ENCODE measurements at places on chromosomes 16 and 17. TPM values are rescaled to one million over a fixed set of nuclear protein-coding genes. Genes with fewer than 3 reads are reported as not detected.

Gene EMC6
- total RNA-seq: 41.8 TPM

Gene MYH2
- not detected for total RNA-seq

Gene NPIPB2
- 8.7 TPM for total RNA-seq

Gene BAHCC1
- 0.02 TPM for total RNA-seq

Gene TBC1D3C
- total RNA-seq: not detected

DNA sequence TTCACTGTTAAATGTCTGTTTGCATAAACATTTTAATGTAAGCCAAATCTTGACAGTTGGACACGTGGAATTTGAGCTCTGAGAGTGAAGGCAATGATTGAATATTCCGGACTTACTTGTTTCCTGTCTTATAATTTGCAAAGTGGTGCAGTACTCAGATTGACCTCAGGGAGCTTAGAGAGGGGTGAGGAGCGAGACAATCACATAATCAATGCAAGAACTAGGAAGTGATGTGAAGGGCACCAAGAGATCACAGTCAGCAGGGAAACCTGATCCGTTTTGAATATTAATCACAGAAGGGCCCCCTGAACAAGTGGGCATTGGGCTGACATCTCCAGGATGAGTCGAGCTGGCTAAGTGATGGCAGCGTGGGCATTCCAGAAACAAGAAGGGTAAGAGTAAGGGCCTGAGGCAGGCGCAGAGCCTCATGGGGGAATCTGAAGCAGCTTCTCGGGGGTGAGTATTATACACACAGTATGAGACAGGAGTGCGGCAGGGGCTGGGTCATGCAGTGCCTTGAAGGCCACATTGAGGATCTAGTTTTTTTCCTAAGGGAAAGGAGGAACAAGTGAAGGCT, 26.1 kb downstream of the TEX2 start:
- no peaks in the 10 kb centered on the region for H3K27me3 ChIP-seq
- no peak overlapping the region for H3K4me3 ChIP-seq
- H3K36me3 ChIP-seq: peaks cover 12% of the 10 kb centered on the region
- DNase-seq: no peak

GRCh38 chr16:55901566-55902217, 26.5 kb upstream of the CES5A start:
- no peaks in the 10 kb centered on the region for H3K4me1 ChIP-seq
- H3K36me3 ChIP-seq: no peaks in the 10 kb centered on the region
- peaks cover 2% of the 10 kb centered on the region for H3K27me3 ChIP-seq
- no peak overlapping the region for H3K27ac ChIP-seq
- no peak overlapping the region for H3K4me3 ChIP-seq

DNA sequence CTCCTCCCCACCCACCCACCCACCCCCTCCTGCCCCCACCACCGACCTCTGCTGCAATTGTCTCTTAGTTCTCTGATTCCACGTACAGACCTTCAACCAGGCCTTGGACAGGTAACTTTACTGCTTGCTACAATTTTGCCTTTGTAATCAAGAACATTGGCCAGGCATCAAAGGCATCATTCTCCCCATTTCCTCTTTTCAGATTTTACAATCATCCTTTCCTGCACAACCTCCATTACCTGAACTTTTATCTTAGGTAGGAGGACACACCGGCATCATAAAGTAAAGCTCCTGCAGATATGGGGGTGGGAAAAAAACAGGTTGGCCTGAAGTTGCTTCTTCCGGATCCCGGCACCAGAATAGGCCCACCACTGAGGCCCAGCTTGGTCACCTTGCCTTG, 25.7 kb upstream of the SUPT4H1 start:
- no peaks in the 10 kb centered on the region for H3K36me3 ChIP-seq
- DNase-seq: no peak
- H3K4me1 ChIP-seq: peaks cover 33% of the 10 kb centered on the region
- no peak overlapping the region for H3K4me3 ChIP-seq
- no peak overlapping the region for H3K27ac ChIP-seq

GRCh38 chr16:54425681-54426552, 139.3 kb upstream of the IRX3 start:
- H3K4me3 ChIP-seq: no peak overlapping the region
- no peak overlapping the region for H3K27ac ChIP-seq
- no peak for DNase-seq
- no peaks in the 10 kb centered on the region for H3K4me1 ChIP-seq
- peaks cover 37% of the 10 kb centered on the region for H3K27me3 ChIP-seq
- H3K36me3 ChIP-seq: no peaks in the 10 kb centered on the region

DNA sequence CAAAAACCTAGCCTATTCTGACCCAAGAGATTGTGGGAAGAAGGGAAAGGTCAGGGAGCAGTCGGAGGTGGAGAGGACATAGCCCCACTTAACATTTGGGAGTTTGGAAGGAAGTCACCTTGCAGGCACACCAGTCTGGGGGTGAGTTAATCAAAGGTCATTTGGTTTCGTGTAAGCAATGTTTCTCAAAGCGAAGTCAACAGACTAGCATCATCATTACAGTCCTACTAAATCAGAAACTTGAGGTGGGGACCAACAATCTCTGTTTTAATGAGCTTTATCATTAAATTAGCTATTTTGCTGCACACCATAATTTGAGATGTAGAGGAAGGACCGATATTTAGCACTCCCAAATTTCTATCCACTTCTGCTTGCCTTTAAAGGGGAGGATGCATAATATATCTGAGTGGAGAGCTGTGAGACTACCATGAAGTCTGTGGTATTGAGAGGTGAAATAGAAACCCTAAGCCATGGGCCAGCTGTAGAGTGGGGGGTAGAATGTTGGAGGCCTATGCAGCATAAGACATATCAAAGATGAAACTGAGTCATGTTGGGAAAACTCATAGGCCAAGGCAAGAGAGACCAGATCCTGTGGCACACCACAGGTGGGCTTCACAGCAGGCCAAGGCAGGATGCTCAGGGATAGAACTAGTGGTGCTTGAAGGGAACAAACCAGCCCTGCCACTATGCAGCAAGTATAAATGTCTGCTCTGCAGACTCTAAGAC, 141.7 kb upstream of the ANKFN1 start:
- H3K27ac ChIP-seq: peak overlapping the region; percentile 41
- H3K4me1 ChIP-seq: peaks cover 19% of the 10 kb centered on the region
- H3K36me3 ChIP-seq: no peaks in the 10 kb centered on the region
- no peak overlapping the region for H3K4me3 ChIP-seq

DNA sequence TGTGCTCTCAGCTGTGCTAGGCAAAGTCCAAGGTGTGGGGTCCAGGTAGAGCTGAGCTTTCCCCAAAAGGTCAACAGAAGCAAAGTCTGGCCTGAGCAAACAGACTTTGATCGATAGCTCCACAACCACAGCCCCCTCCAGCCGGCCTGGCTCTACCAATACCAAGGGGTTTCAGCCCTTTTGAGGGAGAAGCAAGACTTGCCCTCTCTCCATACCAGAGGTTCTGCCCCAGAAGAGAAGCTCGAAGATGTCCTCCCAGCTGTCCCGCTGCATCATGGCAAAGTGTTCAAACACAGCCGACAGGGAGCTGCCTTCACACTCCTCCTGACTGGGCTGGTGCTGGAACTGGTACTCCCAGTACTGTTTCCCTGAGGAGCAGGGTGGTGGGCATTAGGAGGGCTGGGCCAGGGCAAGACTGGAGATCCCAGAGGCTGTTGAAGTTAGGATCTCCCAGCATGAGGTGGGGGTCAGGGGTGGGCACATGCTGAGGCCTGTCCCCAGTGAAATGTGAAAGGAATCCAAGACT, 1.7 kb downstream of the VTN start:
- no peak overlapping the region for H3K4me3 ChIP-seq
- H3K27me3 ChIP-seq: no peaks in the 10 kb centered on the region
- H3K4me1 ChIP-seq: peaks cover 17% of the 10 kb centered on the region

- H3K27me3 ChIP-seq: peaks cover 5% of the 10 kb centered on the region
- H3K36me3 ChIP-seq: no peaks in the 10 kb centered on the region
- H3K4me3 ChIP-seq: no peak overlapping the region
Measured at GRCh38 chr17:73323409-73324159, 11.8 kb upstream of the CDC42EP4 start.

DNA sequence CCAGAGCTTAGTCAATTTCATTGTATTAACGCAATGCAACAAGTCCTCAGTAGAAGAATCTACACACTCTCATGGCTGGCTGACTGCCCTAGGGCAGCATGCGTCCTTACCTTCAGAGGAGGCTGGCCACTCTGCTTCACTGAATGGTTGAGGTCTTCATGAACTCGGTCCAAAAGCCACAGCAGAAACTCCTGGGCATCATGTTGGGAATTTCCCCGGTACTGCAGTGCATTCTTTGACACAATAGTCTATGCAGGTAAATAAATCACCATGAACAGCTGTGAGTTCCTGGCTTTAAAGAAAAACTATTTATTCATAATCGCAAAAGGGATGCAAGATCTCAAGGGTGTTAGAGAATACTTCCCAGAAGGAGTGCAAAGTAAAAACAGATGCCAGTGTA, 41.3 kb downstream of the USP31 start:
- peaks cover 21% of the 10 kb centered on the region for H3K36me3 ChIP-seq
- H3K27ac ChIP-seq: no peak overlapping the region
- no peak for DNase-seq
- no peaks in the 10 kb centered on the region for H3K27me3 ChIP-seq

GRCh38 chr17:15194859-15195277, 70.3 kb downstream of the PMP22 start:
- peaks cover 2% of the 10 kb centered on the region for H3K36me3 ChIP-seq
- H3K4me1 ChIP-seq: no peaks in the 10 kb centered on the region
- H3K27me3 ChIP-seq: peaks cover 13% of the 10 kb centered on the region
- no peak overlapping the region for H3K27ac ChIP-seq

DNA sequence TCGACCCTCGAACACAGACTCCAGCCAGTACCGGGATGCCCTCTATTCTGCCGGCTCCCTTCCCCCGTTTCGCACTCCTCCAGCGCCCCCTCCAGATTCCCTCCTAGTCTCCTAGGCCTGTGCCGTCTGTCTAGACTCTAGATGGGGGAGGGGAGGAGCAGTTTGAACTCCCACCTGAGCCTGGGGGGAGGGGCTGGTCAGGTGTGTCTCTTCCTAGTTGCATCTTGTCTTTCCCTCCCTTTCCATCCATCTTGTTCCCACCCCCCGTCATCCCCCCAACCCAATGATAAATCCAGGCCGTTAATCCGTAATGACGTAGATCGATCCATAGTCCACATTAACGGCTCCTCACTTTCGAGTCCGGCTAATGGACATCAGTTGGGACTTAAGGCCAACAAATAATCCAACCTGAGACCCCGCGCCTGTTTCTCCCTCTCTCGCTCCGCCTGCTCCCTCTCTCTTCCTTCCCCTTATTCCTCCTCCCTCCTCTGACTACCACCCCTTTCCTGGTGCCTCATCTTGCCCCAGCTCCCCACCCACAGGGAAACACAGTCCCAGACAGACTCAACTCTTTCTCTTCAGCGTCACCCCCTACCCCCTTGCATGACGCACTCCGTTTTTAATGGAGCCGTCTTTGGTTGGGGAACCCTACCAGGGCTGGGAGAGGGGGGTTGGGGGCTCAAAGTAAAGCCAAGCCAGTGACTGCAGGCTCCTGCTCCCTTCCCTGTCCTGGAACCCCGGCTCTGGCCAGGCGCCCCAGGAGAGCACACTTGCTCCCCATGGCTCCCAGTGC, 3.4 kb upstream of the HOXB5 start:
- peak overlapping the region; percentile 69 for H3K4me3 ChIP-seq
- peaks cover 34% of the 10 kb centered on the region for H3K4me1 ChIP-seq
- no peak overlapping the region for H3K27ac ChIP-seq

Data from activated naive CD4-positive, alpha-beta T cell treated with anti-CD3 and anti-CD28 coated beads for 36 hours (primary cell).